ENCODE measurements at places on chromosomes 11 and 22. TPM values are rescaled to one million over a fixed set of nuclear protein-coding genes. Genes with fewer than 3 reads are reported as not detected.

DNA sequence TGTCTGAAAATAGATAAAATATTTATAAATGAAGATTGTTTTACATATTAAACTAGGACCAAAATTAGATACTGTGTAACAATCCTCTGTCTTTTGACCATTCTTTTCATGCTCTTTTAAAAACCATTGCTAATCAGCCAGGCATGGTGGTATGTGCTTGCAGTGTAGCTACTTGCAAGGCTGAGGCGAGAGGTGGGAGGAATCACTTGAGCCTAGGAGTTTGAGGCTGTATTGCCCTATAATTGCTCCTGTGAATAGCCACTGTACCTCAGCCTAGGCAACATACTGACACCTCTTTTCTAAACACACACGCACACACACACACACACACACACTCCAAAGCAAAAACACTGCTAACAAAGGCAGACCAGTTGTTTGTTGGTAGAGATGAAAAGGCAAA, 259.2 kb downstream of the JRKL start:
- no peak for DNase-seq

DNA sequence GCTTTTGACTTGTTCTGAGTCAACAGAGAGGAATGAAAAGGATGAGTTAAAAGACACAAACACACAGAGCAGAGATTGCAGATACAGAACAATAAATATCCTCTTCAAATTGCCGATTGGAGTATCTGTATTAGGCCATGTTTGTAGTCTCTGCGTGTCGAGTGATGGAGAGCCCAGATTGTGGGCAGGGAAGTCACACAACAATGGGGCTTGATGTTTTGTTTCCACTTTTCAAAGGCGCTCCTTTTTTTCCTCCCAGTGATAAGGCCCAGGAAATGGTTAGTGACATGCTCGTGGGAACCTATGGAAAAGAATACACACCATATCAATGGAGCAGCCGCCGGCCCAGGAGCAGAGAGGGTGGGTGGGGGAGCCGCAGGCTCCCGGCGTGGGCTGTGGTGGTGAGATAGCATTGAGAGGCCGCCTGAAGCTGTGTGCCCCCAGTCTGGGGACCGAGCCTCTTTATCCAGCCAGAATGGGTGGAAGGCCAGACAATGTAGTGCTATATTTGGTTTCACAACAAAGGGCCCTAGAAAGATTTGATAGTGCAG, 555.9 kb downstream of the INSC start:
- DNase-seq, result no peak

- DNase-seq, result no peak
Observed at GRCh38 chr22:28907311-28908008, 24.1 kb downstream of the ZNRF3 start.

DNA sequence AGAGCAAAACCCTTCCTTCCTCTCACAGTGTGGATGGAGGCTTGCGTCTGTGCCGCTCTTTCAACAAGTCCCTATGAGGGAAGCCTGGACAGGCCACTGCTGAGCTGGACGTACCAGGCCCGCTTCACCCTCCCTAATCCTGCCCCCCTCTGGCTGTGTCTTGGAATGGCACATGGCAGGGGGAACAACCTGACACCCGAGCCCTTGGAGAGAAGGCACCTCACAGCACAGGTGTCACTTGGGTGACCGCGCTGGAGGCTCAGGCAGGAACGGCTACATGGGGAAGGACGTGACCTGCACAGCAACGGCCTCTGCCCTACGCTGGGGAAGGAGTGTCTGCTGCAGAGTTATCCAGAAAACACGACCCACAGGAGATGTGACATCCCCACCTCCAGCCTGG, 11.0 kb downstream of the CARS1 start:
- DNase-seq, result no peak

- DNase-seq, result no peak
Observed at GRCh38 chr11:75996523-75997442, 181.8 kb downstream of the UVRAG start.

DNA sequence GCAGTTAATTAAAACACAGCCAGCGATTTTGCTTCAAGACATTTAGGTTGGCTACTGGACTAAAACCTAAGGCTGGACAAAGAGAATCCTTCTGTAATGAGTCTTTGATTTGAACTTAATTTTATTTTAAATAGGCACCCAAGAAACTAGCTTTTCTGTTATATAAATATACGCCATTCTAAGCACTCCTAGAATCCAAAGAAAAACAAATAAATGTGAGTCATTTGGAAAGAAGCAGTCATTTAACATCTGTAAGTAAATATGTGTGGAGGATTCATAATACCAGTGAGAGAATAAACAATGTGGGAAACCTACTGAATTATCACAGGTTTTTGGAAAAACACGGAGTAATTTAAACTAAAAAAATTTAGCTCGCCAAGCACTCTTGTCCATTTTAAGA, 1.2 kb upstream of the TECTA start:
- DNase-seq, result no peak

- DNase-seq, result peak; percentile 44
Observed at GRCh38 chr22:36757668-36758211, 18.2 kb downstream of the IFT27 start.

GRCh38 chr11:62493801-62494200, 52.8 kb downstream of the AHNAK start:
- no peak for DNase-seq

- no peak for DNase-seq
Observed at GRCh38 chr11:94400050-94400449, 1.2 kb downstream of the GPR83 start.

- DNase-seq, result no peak
Observed at GRCh38 chr11:92653454-92653853, 316.0 kb upstream of the MTNR1B start.

DNA sequence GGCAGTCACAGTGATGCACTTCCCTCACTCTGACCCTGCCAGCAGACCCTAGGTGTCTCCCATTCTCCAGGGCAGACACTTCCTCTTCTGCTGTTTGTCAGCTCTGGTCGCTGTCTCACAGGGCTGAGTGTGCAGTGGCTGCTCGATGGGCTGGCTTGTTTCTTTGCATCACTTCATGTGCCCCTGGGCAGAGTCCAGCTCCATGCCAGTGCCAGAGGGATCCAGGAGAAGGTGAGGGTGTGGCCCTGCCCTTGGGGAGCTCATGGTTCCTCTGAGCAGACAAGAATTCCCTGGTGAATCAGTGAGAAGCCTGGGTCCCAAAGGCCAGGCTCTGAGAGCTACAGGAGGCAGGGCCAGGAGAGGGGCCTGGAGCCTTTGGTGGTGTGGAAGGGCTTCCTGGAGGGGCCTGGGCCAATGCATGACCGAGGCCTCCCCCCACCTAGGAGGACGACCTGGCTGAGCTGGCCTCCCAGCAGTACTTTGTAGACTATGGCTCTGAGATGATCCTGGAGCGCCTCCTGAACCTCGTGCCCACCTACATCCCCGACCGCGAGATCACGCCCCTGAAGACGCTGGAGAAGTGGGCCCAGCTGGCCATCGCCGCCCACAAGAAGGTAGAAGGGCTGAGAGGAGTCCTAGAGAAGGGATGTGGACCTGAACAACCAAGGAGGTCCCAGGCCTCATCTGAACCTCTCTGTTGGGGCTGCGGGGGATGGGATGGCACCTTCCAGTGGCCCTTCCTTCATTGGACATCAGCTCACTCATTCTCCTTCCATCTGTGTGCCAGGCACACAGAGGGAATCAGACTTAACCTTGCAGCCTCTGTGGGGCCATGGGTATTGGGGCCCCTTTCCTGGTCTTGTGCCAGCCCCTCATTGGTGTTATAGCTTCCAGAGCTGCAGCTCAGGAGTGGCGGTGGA, 66.1 kb downstream of the MYO7A start:
- DNase-seq, result no peak

DNA sequence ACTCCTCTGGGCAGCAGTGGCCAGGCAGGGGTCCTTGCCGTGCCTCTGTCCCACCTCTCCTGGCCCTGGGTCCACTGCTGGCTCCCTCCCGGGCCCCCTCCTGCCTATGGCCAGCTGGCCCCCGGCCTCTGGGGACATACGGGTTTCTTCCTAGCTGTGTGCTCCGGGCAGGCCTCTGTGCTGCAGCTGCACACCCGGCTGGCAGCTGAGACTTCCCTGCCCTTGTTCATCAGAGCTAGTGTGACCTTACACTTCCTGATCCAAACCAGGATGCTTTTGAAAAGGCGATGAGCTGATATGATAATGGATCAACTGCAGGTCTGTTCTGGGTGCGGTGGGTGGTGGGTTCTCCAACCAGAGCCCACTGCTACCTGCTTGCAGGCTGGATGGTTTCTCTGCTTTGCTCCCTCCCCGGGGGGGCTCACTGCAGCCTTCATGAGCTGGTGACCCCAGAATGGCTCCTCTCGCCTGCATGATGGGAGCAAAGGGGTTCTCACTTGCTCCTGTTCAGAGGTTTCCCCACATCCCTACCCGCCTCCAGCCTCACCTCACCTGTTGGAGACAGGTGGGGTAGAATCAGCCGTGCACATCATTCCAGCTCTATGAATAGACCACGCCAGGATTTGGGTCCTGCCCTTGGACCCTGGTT, 13.3 kb downstream of the B3GAT1 start:
- no peak for DNase-seq

- DNase-seq, result no peak
Observed at GRCh38 chr22:44755956-44756361, 3.6 kb downstream of the ARHGAP8 start.

DNA sequence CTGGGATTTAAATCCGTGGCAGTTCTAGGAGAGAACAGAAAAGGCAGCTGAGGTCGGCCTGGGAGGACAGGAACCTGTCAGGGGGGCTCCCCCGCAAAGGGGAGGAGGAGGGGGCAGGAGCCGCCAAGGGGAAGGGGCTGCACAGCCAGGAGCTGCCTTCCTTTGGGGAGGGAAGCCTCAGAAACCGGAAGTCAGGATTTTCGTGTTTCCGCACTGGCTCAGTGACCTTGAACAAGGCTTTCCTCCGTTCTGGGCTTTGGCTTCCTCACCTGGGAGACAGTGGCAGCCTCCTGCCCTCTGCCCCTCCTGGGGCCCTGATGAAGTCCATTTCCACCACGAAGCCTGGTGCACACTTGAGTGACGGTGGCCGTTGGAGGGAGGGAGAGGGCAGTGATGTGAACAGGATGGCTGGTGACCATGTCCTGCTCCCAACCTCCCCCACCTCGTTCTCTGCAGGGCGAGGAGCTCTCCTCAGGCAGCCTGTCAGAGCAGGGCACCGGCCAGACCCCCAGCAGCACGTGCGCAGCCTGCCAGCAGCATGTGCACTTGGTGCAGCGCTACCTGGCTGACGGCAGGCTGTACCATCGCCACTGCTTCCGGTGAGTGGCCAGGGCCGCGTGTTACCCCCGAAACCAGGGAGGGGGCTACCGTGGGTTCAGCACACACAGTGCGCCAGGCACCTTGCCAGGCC, 12.6 kb downstream of the MICALL1 start:
- DNase-seq, result no peak

GRCh38 chr22:20514658-20515406, 7.4 kb downstream of the MED15 start:
- DNase-seq, result no peak

DNA sequence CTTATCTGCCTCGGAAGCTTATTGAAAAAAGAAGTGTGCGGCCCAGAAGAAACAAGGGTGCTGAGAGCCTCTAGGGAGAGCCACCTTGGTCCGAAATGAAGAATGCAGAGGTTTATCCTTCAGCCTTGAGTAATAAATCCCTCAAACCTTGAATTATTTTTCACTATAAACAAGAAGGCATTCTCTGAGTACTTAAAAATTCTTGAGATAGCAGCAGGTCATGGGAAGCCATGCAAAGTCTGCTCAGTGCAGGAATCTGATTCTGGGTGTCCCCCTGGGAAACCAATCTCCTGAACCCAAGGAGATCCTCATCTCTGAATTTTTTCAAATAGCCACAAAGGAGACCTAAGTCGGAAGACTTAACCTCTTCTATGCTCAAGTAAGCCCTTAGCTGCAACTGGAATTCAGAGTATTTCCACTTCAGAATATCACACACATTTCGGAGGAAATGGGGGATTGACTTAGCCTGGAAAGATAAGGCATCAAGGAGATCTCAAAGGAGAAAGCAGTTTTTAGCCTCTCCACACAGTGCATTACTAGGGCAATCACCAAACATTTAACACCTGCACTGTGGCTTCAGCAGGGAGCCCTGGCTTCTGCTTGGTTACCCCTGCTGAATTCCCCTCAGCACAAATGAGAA, 365.0 kb downstream of the ETS1 start:
- DNase-seq, result no peak

DNA sequence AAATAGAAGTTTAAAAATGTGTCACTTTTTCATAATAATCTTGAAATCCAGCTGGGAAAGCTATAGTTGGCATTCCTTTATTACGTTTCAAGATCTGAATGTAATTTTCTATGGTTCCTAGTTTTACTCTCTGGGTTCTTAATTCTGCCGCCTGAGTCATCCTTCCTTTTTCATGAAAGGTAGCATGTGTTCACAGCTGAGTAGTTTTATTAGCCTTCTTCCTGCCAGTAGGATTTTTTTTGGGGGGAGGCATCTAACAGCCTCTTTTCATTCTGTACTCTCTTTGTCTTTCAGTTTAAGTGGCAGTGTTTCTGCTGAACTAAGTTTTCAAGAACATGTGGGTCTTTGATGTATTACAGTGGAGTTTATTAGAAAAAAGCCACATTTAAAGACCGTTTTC, 36.5 kb downstream of the OR2AG2 start:
- no peak for DNase-seq

DNA sequence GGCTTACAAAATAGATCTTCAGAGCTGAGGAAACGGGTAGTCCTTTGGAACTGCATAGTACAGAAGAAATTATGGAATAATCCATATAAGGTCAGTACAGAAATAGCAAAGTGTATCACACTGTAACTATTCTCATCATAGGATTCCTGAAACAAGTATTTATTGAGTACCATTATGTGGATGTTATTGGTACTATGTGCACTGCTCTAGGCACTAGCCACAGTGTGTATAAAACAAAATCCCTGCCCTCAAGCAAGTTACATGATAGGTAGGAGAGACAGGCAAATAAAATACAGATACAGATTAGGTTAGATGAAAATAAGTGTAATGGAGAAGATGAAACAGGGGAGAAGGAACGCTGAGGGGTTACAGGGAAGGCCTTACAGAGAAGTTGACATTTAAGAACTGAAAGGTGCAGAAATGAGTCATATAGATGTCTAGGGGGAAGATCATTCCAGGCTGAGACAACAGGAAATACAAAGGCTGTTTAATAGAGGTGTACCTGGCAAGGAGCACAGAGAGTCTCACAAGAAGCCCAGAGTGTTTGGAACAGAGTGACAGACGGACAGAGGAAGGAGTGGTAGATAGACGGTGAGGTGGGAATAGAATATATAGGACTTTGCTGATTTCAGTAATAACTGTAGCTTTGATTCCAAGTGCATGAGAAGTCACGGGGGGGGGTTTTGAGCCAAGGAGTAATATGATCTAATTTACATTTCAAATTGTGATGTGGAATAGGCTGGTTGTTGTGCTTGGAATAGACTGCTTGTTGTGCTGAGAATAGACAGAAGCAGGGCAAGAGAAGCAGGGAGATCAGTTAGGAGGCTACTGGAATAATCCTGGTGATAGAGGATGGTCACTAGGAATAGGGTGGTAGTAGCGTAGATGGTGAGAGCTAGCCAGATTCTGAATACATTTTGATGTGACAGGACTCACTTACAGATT, 13.7 kb downstream of the RNF141 start:
- no peak for DNase-seq

The DRD2 gene
- total RNA-seq, result not detected

The CRYBB3 gene
- not detected for total RNA-seq

The YDJC gene
- total RNA-seq, result 21.5 TPM

The KRTAP5-5 gene
- not detected for total RNA-seq

The PELI3 gene
- total RNA-seq, result 5.2 TPM

The TRIM22 gene
- total RNA-seq, result 129 TPM

The FAM180B gene
- not detected for total RNA-seq

The CCDC188 gene
- 4.5 TPM for total RNA-seq

The TUB gene
- total RNA-seq, result 1.3 TPM

The PRG3 gene
- not detected for total RNA-seq

The DTX4 gene
- 0.21 TPM for total RNA-seq

The RAG2 gene
- total RNA-seq, result not detected
